ENCODE measurements at places on chromosomes 2 and 18.
A peak's percentile ranks its signal among the peaks of the same experiment; 100 is the strongest.

DNA sequence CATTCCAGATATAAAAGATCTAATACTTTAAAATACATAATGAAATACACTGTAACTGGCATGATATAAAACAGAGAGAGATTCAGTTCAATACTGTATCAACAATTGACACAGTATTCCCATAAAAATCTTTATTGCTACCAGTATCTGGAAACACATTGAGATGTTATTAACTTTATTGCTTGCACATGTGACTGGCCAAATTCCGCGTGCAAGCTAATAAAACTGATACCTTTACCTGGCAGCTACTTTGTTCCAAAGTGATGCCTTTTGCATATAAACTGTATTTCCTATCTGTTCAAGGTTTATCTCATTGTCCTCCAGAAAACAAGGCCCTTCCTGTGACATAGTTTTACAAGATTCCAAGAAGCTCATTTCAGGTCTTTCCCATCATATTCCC lies 15.4 kb upstream of the REG1B start:
- DNase-seq: no peak

GRCh38 chr18:37424507-37424906 lies 141.1 kb downstream of the CELF4 start:
- DNase-seq: no peak

GRCh38 chr18:44895176-44895798 lies 214.6 kb downstream of the SETBP1 start:
- no peak for DNase-seq

DNA sequence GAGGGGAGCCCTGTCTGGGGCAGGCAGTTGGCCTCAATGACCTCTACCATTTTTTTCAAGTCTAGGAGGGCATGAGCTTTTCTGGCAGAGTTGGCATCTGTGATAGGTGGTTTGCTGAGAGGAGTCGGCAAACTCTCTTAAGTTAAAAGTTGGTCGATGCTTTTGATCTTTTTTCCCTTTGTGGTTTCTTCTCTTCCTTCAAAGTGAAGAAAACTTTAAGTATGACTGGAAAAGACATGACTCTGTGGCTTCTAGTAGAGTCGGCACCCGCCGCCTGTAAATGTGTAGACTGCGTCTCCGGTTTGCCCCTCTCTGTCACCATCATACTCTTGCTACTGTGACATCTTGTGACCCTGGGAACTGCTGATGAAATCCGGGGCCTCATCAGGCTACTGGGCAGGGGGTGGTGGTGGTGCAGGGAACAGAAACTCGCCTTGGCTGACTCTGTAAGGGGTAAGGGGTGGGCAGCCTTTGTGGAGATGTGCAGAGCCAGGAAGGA lies 21.1 kb downstream of the INPP5D start:
- peak; percentile 52 for DNase-seq

DNA sequence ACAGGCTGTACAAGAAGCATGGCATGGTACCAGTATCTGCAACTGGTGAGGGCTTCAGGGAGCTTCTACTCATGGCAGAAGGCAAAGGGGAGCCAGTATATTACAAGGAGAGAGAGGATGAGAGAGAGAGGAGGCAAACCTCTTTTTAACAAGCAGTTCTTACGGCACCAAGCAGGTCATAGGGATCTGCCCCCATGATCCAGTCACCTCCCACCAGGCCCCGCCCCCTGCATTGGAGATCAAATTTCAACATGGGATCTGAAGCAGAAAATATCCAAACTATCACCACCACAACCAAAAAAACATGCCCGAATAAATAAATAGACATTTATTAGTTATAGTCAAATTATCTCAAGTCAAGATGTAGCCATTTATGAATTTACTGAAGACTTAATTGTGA lies 14.5 kb upstream of the SLC35F5 start:
- DNase-seq: no peak

All from left forelimb (tissue), 1 donor.